ENCODE measurements at places on chromosomes 16 and 17.

DNA sequence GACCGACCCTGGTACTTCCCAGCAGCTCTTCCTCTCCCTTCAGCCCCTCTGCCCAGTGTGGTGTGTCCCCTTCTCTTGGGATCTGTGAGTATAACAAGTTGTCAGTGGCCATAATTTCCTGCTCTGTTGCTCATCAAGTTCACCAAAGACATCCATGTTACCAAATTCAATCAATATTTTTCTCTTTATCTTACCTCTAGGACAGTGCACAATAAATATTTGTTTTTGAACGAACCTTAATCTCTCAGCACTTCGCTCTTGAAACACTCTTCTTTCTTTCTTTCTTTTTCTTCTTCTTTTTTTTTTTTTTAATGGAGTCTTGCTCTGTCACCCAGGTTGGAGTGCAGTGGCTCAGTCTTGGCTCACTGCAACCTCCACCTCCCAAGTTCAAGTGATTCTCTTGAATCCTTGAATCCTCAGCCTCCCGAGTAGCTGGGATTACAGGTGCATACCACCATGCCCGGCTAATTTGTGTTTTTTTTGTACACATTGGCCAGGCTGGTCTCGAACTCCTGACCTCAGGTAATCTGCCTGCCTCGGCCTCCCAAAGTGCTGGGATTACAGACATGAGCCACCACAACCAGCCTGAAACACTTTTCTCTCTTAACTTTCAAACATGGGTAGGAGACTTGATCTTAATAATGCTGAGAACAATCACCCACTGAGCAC is 2.7 kb upstream of the UMOD start:
- no peak for DNase-seq

- no peak for DNase-seq
Measured at GRCh38 chr16:84518804-84519341, 14.4 kb upstream of the MEAK7 start.

DNA sequence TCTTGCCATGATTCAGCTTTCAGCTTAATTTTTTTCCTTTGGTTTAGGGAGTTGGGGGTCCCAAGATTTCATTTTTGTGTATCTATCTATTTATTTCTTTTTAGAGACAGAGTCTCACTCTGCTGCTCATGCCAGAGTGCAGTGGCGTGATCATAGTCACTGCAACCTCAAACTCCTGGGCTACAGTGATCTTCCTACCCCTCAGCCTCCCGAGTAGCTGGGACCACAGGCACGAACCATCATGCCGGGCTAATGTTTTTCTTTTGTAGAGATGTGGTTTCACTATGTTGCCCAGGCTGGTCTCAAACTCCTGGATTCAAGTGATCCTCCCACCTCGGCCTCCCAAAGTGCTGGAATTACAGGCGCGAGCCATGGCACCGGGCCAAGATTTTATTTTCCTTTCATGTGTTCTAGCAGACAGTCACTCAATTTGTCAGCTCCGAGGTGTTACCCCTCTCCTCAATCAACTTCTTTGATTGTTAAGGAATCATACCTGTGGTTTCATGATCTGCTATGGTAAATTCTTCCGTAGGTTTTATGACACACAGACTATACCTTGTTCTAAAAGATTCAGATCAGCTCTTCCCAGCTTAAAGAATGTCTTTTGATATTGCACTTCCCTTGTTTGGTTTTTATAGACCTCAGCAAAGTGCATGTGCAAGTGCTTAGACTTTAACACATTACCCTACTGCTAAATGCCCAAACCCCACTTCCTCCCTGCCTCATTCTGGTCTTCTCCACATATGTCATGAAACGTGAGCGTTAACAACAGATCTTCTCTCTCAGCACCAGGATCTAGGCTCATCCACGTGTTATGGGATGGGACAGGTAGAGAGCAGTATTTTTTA is 13.0 kb downstream of the UNC45B start:
- DNase-seq: no peak

DNA sequence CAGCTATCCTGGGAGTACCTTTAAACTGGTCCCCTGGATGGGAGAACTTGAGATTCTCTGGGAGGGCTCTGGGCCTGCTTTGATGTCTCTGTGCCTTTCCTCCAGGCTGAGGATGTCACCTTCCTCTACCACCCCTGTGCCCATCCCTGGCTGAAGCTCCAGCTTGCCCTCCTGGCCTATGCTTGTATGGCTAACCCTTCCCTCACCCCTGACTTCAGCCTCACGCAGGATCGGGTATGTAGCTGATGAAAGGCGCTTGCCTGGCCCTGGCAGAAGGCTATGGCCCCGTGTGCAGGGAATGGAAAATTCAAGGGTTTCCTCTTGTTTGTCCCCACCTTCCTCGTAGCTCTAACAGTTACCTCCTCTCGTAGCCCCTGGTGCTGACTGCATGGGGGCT is 3.0 kb downstream of the TP53I13 start:
- no peak for DNase-seq

GRCh38 chr17:8222380-8222629 is 11.9 kb upstream of the AURKB start:
- DNase-seq: no peak

GRCh38 chr16:84931506-84931905 is 79.8 kb downstream of the ZDHHC7 start:
- no peak for DNase-seq

GRCh38 chr16:56817056-56817455 is 48.0 kb upstream of the SLC12A3 start:
- no peak for DNase-seq

DNA sequence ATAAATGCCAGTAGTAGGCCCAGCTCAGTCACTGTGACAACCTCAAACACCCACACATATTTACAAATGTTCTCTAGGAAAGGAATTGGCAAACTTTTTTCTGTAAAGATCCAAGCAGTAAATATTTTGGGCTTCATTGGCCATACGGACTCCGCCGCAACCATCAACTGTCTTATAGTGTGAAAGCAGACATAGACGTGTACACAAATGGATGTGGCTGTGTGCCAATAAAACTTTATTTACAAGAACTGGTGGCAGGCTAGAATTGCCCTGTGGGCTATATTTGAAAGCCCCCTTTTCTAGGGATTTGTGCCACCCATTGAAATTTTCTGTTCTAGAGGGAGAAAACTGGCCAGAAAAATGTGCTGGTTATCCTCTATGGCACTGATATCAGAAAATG is 683.8 kb upstream of the EEF2KMT start:
- no peak for DNase-seq

DNA sequence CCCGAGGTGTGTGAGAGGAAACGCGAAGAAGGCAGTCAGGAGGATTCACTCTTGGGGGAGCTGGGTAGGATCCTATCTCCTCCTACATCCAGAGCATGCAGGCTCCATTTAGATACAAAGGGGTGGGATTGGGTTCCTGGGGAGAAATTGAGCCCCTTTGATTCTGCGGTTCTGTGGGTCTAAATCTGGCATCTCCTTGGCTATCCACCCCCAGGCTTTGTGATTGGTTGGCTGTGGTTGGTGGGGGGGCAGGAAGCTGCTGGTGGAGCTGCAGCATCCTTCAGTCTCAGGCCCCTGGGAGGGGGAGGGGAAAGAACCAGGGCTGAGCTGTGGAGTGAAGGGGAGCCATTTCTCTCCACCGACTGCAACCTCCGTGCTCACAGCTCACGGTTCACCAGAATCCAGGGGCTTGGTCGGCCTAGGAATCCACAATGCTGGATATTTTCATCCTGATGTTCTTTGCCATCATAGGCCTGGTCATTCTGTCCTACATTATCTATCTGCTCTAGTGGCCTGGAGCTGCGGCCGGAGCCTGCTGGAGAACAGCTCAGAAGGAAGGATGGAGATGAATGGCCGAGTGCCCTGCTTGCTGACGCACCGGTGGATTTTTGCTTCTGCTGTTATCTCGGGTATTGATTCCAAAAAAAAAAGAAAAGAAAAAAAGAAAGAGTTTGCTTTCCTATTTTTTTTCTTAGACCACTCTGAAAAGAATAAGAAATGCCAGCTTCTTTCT is at the start of gene LASP1NB:
Gene LASP1NB, plus strand, starts transcription at position 352 of the 733 bp plus-strand sequence.
- peak; percentile 15 for DNase-seq

GRCh38 chr17:67221062-67221998 is 23.7 kb downstream of the HELZ start:
- no peak for DNase-seq

GRCh38 chr16:88290850-88291830 is 91.6 kb upstream of the ZNF469 start:
- DNase-seq: no peak

DNA sequence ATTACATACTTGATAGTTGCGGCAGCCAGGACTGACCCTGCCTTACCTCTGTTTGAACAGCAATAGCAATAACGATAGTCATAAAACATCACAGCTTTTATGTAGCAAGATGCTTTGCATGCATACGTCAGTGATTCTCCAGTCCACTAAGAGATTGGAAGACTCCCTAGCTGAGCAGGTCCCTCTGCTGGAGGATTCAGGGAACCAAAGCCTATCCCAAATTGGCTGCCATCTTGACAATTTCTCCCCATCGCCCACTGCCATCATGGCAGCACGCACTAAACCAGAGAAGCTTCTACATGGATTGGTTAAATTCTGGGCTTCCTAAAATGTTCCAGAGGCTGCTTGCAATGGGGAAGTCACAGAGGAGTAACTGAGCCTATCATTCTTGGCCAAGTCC is 360.6 kb upstream of the XYLT1 start:
- DNase-seq: no peak

DNA sequence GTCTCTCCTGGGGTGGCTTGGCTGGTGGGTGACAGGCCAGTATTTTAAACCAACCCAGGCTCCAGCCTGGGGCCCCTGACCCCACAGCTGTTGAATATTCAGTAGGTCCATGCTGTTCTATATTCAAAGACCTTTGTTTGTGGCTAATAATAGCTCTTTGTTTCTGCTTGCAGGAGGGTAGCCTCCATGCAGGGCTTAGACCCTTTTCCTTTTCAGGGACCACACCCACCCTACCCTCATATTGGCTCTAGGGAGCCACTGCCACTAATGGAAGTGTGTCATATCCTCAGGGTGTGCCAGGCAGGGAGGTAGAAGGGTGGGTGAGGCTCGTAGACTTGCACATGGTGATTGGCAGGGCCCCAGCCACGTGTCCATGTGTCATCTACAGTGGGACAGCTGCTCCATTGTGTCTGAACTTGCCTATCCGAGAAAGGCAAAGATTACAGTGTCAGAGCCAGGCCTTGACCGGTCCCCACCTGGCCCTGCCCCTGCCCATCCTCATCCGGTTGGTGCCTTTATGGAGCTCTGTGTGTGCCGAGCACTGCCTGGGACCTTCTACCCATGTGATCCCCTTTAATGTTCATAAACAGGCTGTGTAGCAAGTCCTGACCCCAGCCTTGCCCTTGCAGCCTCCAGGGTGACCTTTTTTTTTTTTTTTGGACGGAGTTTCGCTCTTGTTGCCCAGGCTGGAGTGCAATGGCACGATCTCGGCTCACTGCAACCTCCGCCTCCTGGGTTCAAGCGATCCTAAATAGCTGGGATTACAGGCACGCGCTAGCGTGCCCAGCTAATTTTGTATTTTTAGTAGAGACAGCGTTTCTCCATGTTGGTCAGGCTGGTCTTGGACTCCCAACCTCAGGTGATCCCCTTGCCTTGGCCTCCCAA is 22.1 kb downstream of the TMC7 start:
- no peak for DNase-seq

- no peak for DNase-seq
Measured at GRCh38 chr17:81422776-81423697, 27.8 kb downstream of the BAHCC1 start.

DNA sequence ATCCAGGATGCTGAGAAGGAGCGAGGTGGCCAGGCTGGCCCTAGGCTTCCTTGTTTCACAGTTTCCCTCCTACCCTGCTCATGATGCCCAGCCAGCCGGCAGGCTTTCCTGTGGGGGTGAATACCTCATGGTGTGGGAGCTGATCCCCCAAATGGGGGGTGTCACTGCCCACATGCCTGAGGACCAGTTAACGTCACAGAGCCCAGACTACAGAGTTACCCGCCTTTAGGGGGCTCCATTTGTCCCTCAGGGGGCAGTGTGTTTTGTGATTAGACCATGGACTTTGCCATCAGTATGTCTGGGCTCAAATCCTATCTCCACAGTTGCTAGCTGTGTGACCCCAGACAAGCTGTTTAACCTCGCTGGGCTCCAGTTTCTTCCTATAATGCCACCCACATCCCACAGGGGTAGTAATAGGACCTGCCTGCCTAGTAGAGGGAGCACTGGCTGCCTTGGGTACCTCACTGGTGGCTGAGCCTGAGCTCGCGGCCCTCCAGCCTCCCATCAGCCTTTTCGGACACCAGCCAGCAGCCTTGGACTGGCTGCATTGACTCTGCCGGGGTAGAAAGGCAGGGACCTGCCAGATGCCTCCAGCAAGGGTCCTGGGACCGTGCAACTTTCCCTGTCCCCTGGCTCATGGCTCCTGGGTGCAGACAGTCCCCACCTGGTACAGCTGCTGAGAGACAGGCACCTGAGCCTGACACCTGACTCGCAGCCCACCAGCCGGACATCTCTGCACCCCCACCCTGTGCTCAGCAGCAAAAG is 87.5 kb upstream of the GSE1 start:
- DNase-seq: no peak

GRCh38 chr16:15958703-15959348 is 9.4 kb downstream of the ABCC1 start:
- DNase-seq: no peak

- no peak for DNase-seq
Measured at GRCh38 chr16:66416939-66417700, 10.0 kb upstream of the BEAN1 start.

DNA sequence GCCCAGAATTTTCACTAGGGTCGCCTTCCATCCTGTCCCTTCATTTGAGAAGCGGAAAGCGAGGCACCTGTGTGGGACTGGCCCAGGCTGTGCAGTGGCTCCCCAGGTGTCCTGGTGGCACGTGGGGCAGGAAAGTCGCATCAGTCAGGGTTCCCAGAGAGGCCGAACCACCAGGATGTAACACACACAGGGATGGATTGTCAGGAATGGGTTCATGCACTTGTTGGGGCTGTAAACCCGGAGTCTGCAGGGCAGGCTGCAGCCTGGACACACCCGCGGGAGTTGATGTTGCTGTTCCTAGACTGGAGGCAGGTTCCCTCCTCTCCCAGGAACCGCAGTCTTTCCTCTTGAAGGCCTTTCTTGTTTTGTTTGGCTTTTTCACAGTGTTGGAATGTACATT is 30.7 kb upstream of the RPTOR start:
- no peak for DNase-seq
